SW480 (cell line): ENCODE measurements at places on chromosomes 4 and X.

DNA sequence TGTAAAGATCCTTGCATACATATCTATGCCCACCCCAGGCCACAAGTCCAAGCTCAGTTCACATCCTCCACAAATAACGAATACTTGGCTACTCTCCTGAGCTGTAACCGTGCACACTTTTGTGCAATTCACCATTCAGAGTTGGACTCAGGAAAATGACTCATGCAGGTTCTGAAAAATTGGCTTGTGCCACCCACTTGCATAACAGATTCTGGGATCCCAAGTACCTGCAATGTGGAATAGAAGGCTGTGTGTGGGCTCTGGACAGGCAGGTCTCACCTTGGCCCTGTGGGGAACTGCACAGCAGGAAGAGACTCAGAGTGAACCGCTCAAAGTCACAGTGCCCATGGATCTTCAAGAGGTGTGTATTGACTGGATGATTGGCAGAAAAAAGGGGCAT is 502.7 kb downstream of the PACRGL start:
- DNase-seq: no peak

DNA sequence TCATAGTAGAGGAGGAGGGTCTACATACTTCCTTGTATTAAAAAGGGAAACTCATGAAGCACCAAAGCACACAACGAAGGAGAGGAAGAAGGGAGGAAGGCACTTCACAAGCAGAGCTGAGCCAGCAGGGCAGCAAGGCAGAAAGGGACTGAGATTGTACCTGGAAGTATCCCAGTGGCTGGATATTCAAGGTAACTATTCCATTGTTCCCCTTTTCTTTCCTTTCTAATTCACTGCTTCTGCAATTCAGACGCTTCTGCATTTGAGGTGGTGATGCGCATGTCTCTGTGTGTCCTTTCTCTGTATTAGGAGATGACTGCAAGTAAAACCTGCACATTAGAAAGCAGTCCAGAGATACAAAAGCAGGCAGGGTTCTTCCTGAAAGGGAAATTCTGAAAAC is 54.9 kb downstream of the UBQLN2 start:
- no peak for DNase-seq

GRCh38 chrX:48606091-48606490 is 8.8 kb downstream of the WDR13 start:
- DNase-seq: no peak

GRCh38 chr4:68324519-68325262 is 25.2 kb downstream of the YTHDC1 start:
- no peak for DNase-seq

DNA sequence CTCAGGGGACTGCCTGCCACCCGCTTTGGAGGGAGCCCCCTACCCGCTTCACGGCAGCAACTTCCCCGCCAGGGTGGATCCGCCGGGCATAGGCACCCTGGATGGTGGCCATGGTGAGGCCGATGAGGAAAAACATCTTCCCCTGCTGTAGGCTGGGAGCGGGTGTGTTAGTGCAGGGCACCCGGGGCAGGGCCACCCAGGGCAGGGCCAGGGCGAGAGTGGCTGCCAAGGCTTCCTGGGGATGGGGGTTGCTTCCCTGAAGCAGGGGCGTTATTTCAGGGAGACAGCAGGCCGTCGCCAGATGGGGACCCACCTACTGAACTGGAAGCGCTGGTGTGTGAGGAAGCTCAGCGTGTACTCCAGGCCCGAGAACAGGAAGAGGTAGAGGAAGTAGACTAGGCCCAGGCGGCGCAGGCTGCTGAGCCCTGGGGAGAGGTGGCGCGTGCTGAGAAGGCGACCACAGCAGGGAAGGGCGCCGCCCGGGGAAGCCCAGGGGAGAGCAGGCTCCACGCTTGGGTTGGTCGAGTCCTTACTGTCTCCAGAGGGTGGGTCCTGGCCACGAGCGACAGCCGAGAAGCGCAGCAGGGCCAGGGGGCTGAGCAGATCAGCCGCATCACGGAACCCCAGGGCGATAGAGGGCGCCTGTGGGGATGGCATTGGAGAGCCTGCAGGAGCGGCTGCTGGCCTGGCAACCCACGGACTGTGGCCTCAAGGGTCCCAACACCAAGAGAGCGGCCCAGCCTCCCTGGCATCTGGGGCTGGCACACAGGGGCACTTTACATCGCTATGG is 31.5 kb downstream of the NOP14 start:
- no peak for DNase-seq

- DNase-seq: no peak
These were observed 64.4 kb downstream of the DLG3 start for GRCh38 chrX:70509078-70509477.
